ENCODE measurements at places on chromosomes 11 and 22.

- no peak for DNase-seq
These were observed 915.9 kb downstream of the KCNA4 start for GRCh38 chr11:29100967-29101366.

GRCh38 chr11:24298146-24298545 lies 198.7 kb upstream of the LUZP2 start:
- DNase-seq: no peak

DNA sequence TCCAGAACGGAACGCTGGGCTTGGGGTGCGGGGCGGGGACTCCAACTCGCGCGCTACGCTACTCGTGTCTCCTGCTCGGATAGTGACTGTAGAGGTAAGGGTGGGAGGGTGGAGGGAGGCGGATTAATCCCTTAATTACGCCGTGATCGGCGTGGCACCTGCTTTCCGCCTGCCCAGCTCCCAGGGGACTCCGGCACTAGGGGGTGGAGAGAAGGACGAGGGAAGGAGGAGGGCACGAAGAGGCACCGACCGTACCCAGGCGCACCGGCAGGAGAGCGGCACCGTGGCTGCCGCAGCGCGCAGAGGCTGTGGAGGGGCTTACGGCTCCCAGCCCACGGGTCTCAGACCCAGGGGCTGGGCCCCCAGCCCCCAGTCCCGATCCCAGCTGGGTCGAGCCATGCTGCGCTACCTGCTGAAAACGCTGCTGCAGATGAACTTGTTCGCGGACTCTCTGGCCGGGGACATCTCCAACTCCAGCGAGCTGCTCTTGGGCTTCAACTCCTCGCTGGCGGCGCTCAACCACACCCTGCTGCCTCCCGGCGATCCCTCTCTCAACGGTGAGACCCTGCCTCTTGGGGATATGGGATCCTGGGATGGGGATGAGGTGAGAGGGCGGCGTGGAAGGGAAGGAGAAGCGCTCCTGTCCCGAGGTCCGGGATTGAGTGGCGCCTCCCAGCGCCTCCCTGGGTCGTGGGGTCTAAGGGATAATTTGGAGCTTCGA lies at the start of gene ROBO3:
TSS of gene ROBO3 (plus strand) at position 252 of the 721 bp plus-strand sequence. CDS start at position 398, 146 bp downstream.
- DNase-seq: no peak

DNA sequence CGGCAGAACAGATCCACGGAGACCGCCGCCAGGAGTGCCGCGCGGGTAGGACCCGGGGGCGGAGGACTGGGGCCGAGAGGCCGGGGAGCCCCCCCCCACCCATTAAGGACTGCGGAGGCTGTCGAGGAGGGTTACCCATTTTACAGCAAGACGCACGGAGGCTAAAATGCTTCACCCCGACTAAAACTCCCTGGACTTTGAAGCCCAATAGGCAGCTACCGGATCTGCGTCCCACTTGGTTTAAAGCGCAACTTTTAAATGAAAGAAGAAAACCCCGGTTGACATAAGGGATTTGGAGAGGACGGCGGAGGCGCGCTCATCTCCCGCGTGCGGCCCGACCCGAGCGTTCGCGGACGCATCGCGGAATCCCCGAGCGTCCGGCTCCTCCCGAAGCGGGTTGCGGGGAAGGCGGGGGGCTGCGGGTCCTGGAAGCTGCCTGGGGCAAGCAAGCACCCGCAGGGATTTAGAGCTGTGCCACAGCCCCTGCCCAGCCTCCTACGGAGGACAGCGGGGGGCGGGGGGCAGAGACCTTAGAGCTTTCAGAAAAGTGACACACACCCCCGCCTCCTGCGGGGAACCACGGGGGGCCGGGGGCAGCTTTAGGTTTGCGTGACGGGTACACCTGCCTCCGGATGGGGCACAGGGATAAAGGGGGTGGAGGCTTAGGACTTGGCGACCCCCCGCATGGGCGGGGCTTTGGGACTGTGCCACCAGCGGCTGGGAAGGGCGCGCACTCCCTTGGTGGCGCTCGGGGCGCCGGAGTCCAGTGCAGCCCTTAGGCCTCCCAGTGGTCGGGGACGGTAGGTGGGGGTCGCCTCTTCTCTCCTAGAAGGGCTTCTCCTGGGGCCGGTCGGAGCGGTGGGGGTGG lies 760 bp upstream of the CELSR1 start:
- no peak for DNase-seq

DNA sequence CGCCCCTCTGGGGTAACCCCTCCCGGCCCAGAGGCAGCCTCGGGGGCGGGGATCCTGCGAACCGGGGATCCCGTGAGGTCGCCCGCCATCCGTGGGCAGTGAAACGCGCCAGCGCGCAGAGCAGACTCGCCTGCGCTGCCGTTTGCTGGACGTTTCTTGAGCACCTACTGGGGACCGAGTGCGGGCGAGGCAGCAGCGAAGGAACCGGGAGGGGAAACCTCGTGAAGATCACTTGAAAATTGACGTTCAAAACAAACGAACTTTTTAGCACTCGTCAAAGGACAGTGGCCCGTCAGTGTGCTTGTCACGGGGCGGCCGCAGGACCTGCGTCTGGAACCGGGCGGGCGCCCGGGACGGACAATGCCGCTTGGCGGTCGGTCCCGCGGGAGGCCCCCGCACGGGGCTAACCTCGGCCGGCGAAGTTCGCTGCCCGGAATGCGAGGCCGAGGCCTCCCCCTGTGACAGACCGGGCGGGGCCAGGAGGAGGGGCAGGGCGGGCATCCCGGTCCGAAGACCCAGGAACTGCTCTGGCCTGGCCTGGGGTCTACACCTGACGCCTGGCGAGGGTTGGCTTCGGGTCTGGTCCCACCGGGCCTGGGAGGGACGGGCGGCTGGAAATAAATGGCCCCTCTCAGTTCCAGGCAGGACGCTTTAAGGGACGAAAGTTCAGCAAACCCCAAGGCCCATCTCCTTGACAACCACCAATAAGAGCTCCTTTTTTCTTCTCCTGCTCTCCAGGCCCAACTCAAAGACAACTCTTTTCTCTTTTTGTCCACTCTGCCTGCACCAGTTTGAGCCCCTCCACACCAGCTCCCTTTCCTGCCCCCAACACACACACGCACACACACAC lies 723 bp upstream of the SCUBE1 start:
- DNase-seq: no peak

GRCh38 chr11:12108875-12109453 lies 1.4 kb upstream of the MICAL2 start:
- DNase-seq: no peak

DNA sequence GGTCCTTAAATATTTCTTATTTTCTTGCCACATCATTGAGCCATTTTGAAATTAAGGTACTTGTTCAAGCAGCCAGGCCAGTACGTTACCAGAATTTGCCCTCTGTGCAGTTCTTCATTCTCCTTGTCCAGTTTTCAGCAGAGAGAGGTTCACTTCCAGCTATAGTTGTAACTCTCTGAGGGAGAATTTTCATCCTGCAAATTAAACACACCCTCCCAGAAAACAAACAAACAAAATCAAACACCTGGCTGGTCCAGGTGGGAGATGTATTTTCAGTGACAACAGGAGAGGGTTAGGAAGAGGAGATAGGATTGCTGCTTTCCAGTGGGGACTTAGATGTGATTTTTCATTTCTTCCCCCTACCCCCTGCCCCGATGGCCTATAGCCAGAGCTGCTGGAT lies 45.0 kb downstream of the LHFPL7 start:
- no peak for DNase-seq

DNA sequence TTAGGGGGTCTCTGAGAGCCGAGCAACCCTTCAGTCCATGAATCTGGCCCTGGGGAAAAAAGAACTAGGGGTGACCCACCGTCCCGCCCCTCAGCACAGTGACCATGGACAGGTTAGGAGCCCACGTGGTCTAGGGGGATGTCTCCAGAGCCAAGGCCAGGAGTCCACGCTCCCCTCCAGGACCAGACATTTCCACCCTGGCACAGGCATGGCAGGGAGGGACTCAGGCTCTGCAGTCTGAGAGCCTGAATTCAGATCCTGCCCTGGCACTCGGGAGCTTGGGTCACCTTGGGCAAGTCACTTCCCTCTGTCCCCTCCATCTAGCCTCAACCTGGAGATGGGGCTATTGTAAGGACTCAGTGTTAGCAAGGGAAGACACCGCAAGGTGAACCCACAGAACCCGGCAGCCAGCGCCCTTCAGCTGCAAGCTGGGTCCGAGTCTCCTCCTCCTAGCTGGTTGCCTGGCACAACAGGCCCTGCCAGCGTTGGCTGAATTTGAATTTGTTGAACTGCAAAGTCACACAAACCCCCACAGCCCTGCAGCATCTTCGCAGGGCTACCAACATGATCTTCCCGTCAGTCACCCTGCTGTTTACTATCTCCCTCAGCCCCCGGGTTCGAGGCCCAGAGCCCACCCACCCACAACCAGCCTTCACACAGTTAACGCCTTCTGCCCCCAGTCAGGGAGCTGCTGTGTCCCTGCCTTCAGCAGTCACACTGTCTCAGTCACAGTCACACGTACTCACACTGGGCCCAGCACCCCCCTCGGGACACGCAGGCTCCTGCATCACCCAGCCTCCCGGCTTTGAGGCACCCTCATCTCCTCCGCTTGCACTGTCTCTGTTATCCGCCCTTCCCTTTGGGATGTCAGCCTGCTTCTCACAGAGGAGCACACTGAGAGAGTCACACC lies 603 bp upstream of the PDGFB start:
- no peak for DNase-seq

- no peak for DNase-seq
These were observed 64.6 kb downstream of the EXT2 start for GRCh38 chr11:44159848-44160721.

All from CD4-positive, alpha-beta memory T cell (primary cell).